ENCODE measurements at places on chromosomes 5 and 9.

GRCh38 chr5:173331287-173331686, 3.1 kb upstream of the STC2 start:
- DNase-seq, result peak; percentile 33

DNA sequence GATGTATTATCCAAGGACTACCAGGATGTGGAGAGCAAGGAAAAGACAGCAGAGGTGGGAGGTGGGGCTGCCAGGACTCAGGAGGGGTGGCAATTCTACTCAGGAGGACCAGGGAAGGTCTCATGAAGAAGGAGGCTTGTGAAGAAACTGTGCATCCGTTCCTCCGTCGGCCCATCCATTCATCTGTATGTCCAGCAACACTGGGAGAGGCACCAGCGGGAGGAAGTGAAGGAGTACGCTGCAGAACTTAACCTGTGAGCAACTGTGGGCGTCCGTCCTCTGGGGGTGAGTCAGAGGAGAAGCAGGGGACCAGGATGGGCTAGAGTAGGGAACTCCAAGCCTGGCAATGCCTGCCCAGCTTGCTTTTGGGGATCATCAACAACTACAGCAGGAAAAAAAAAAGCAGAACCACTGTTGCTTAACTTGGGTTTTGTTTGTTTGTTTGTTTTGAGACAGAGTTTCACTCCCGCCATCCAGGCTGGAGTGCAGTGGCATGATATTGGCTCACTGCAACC, 47.3 kb upstream of the NEURL1B start:
- no peak for DNase-seq

- DNase-seq, result no peak
Observed at GRCh38 chr5:174459071-174459702, 265.2 kb upstream of the MSX2 start.

DNA sequence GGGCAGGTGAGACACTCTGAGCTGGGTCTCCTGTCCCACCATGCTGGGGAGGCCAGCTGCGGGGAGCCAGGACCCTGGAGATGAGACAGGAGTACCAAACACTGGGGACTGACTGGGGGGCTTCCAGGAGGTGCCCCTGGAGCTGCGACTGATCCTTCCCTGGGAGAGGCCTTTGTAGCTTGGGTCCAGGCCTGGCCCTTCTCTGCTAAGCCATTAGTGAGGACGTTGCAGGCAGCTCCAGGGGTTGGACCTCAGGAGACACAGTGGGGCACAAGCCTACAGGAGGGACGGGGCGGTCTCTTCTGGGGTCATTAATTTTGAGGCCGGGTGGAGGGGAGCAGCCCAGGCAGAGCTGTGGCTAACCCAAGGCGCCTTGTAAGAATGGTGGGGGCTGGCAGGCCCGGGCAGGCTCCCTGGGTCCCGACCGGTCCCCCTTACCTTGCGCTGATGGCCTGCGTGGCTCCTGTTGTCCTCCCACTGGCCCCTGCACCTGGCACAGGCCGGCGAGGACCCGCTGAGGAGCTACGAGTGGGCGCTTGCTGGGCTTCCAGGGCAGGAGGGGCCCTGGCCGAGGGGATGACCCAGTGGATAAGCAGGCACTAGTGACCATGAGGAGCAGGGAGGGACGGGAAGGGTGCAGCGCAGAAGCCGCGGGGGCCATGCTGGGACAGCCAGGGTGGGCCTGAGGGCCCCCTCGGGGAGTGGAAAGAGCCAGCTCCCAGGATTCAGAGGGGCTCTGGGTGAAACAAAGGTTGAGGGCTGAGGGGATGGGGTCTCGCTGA, 5.1 kb downstream of the MRPS2 start:
- DNase-seq, result no peak

DNA sequence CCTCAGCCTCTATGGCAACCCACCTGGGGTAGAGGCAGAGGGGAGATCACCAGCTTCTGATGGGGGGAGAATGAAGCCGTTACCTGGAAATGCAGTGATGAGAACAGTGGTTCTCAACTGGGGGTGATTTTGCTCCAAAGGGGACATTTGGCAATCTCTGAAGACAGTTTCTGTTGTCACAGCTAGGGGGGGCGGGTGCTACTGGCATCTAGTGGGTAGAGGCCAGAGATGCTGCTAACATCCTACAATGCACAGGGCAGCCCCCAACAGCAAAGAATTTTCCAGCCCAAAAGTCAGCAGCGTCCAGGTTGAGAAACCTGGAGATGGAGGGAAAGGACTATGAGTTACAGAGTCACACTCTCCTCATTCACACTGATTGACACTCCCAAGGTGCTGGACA, 84.5 kb downstream of the FGF1 start:
- DNase-seq, result no peak

DNA sequence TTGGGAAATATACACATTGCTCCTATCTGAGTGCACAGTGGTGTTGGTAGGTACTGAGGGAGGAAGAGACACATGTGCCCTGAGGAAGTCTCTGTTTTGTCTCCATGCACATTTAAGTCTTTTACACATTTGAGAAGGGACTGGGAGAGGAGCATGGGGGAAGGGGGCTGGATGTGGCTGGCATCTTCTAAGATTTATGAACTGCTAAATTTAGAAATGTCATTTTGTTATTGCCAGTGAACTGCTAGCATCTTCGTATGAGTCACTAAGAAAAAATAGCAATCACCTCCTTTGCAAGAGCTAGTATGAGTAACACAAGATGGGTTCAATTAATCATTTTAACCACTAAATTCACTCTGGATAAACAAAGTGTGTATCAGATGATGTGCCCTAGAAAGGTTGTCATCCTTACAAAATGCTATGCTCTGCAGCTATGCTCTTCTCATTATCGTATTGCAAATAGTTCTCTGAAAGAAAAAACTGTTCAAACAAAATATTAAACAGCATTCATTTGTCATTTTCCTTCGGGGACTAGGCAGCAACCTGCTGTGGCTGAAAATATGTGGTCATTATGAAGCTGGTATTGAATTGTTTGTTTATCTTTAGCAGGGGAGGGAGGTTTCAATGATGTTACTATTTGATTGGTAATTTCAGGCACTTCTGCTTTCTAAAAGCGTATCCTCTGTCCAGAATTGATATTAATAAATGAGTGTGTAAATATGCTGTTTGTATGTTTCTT, 236.5 kb downstream of the DMRTA1 start:
- peak; percentile 30 for DNase-seq

DNA sequence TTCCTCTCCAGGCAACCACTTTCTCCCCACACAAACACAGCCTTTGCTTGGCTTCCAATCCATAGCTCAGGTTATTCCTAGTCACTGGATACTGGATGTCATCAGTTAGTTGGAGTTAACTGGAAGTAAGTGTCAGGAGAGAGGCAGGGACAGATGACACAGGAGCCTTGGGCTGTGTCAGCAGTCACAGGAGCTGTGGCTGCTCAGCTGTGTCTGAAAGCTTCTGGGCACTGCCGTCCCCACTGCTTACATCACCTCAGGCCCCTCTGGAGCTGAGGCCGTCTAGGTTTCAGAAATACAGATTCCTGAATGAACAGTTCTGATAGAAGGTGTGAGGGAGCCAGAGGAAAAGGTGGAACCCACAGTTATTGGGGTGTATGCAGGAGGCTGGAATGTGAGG, 17.3 kb upstream of the FAM240B start:
- no peak for DNase-seq

DNA sequence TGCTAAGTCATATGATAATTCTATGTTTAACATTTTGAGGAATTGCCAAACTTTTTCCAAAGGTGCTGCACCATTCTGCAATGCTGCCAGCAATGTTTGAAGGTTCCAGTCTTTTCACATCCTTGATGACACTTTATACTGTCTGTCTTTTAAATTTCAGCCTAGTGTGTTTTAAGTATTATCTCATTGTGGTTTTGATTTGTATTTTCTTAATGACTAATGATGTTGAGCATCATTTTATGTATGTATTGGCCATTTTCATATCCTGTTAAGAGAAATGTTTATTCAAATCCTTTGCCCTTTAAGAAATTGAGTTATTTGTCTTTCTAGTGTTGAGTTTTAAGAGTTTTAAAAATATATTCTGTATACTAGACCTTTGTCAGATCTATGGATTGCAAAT, 5.0 kb upstream of the TEX48 start:
- DNase-seq, result no peak

GRCh38 chr5:147822686-147823491, 8.6 kb downstream of the SPINK1 start:
- peak; percentile 60 for DNase-seq

- DNase-seq, result no peak
Observed at GRCh38 chr5:113117543-113118115, 141.0 kb downstream of the DCP2 start.

- DNase-seq, result peak; percentile 35
Observed at GRCh38 chr5:176959051-176959450, 47.5 kb downstream of the UIMC1 start.

- DNase-seq, result no peak
Observed at GRCh38 chr5:137500615-137501225, 1.6 kb upstream of the SPOCK1 start.

DNA sequence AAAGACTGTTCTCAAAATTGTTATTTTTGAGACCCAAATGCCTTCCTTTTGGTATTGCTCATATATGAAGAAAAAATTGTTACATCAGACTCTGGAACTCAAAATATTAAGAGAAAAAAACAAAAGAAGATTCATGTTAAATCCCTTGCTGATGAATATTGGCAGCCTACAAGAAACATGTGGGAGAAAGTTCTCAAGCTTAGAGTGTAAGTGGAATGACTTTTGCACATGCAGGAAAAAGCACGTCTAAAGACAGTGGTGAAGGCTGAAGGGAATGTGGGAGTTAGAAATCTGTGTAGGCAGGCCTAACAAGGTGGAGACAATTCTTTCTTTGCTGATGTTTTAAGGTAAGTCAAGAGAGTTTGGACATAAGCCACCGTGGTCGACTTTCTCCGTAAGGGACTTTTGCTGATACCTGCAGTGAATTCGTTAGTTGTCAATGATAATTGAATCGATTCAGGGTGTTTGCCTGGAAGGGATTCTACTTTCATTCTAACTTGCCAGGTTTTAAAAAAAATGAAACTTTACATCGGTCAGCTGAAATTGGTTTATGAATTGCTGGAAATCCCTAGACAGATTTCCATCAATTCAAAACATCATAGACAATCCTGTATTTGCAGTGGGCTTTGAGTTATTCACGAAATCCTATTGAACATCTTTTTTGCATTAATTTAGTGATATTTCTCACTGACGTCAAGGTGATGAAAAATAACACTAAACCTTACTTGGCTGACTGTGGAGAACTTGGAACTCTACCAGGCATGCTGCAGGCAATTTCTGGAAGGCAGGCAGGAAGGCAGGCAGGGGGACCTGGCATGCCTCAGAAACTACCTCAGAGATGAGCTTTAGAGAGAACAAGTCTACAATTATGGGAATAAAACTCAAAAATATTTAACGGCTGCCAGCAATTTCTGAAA, 359.1 kb upstream of the ADAMTSL1 start:
- DNase-seq, result no peak

GRCh38 chr9:12815888-12816287, 41.1 kb downstream of the LURAP1L start:
- no peak for DNase-seq

DNA sequence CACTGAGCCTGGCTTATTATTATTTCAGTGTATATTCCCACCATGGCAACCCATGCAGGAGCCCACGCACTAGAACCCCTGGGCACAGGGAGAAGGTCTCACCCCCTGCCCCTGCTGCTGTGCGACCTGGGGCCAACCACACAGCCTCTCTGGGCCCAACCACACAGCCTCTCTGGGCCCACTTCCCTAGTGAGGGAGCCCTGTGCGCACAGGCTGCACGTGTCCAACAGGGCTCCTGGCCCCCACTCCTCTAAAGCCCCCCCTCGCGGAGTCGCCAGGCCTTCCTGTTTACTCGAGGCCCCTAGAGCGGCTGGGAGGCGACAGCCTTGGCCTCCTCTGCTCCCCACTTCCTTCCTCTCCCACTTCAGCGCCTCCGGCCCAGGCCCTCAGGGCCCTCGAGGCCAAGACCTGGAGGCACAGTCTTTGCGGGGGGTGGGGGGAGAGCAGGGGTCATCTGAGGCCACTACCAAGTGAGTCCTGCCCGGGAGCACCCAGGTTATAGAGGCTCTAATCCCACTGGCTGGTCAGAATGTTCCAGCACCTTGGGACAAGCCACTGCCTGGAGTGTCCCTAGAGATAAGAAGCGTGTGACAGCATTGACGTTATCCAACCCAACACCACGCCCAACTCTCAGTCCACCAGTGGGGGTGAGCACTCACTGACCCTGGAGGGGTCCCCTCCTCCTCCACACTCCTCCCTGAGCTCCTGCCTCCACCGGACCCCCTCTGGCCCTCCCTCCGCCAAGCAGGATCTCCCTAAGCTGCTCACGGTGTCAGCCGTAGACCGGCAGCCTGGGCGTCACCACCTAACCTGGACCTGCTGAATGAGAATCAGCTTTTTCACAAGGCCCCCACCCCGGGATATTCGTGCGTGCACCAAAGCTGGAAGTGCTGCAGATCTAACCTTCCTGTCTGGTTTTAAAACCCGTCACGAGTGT, 7.9 kb upstream of the ENG start:
- DNase-seq, result peak; percentile 19

DNA sequence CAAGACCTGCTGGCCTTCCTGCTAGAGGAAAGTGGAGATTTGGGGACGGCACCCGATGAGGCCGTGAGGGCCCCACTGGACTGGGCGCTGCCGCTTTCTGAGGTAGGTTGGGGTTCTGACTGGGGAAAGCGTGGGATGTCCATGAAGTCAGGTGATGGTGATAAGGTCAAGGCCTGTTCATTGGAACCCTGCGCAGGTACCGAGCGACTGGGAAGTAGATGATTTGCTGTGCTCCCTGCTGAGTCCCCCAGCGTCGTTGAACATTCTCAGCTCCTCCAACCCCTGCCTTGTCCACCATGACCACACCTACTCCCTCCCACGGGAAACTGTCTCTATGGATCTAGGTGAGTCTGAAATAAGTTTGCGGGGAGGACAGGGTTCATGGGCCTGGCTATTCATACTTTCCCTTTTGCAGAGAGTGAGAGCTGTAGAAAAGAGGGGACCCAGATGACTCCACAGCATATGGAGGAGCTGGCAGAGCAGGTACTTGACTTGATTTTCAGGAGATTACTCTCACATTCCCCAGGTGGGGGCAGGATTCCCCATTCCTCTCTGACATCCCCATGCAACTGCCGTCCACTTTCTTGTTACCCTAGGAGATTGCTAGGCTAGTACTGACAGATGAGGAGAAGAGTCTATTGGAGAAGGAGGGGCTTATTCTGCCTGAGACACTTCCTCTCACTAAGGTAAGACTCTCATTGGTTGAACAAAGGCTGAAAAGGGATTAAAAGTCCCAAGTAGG, 505 bp downstream of the CREB3 start:
- DNase-seq, result peak; percentile 34

DNA sequence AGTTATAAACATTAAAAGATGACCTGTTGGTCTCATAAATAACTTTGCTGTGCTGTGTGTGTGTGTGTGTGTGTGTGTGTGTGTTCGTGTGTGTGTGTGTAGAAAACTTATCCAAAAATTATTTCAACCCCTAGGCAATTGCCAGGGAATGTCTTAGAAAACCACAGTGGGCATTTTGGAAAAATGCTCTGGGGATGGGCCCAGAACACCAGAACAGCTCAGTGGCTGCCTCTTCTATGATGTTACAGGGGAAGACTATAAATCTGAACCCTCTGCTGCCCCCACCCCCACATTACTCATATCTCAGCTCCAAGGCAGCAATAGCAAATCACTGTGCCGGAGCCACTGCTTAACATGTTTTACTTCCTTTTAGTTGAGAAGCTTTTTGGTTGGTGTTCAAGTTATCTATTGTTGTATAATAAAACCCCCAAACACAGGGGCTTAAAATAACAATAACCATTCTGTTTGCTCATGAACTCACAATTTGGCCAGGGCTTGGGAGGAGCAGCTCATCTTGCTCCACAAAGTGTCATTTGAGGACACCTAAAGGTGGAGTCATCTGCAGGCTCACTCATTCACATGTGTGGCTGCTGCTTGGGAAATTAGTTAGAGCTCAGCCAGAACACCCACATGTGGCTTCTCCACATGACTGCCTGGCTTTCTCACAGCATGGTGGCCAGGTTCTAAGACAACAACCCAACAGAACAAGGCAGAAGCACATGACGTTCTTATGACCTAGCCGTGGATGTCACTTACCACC, 40.4 kb downstream of the ACTBL2 start:
- DNase-seq, result no peak

Data from activated CD4-positive, alpha-beta T cell treated with anti-CD3 and anti-CD28 coated beads, Interleukin-2, Interleukin-6, amounts not matched to agents 100 ng/mL and 50 ng/mL, durations not matched to agents 16 hours and 8 hours (primary cell).